ENCODE measurements at places on chromosomes 13 and 19.

DNA sequence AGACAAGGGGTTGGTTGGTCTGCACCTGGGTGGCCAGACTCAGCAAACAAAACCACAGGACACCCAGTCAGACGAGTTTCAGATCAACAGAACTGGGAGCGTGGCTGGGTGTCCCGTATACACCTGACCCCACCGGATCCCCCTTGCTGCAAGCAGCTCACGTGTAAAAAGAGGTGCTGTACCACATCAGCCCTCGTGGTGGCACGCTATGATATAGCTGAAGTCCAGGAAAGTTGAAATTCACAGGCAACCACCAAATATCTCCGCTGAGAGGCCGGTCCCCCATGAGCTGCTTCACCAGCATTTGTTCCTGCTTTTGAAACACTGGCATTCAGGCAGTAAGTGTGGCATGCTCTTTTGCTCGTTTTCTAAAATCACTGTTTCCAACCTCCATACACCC lies 92.3 kb downstream of the TUBA3C start:
- no peak for DNase-seq

- DNase-seq = no peak
These were observed 867 bp downstream of the WBP4 start for GRCh38 chr13:41061914-41062837.

- no peak for DNase-seq
These were observed 22.9 kb downstream of the CD70 start for GRCh38 chr19:6568010-6568526.

DNA sequence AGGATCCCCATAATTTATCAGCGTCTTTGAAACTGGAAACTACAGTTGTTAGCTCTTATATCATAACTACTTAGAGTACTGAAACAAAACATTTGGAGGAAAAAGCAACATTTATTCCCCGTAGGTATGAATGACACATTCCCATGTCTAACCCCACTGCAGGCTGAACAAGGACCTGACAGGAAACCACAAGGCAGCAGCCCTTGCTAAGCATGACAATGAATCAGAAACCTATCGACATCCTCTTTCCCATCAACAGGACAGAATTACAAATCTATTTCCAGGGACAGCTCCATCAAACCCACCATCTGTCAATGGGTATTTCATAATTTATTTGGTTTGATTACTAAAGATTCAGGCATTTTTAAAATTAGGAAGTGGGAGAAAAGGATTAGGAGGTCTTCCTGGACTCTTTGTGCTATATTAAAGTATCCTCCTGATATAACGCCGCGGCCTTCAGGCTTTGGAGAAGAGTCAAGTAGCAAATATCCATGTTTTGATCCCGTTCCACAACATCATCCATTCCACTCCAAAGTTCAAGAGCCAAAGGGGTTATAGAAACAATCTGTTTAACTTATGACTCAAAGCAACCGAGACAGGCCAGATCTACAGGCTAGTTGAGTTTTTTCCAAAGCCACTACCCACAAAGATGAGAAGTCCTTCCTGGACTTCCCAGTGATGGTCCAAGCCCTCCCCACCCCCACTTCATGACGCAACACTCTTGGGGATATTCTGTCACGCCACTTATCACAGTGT lies 51.1 kb downstream of the FAM216B start:
- no peak for DNase-seq

GRCh38 chr19:10112895-10113591 lies 1.6 kb downstream of the P2RY11 start:
- no peak for DNase-seq

DNA sequence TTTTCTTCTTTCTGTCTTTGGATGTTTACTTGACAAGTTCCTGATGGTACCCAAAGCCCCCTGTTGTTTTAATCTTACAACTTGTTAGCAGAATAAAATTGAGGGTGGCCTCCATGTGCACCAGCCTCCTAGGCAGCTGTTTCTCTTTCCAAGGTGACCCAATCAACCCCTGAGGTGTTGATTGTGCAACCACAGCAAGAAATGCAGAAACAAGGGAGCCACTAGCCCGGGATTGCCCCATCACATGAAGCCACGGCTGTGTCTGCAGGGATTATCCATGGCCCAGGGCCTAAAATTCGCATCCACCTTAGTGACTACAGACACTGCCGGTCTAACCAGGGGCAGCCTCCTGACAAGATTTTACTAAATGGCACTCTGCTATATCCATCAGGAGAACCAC lies 14.4 kb downstream of the CEACAM4 start:
- no peak for DNase-seq

DNA sequence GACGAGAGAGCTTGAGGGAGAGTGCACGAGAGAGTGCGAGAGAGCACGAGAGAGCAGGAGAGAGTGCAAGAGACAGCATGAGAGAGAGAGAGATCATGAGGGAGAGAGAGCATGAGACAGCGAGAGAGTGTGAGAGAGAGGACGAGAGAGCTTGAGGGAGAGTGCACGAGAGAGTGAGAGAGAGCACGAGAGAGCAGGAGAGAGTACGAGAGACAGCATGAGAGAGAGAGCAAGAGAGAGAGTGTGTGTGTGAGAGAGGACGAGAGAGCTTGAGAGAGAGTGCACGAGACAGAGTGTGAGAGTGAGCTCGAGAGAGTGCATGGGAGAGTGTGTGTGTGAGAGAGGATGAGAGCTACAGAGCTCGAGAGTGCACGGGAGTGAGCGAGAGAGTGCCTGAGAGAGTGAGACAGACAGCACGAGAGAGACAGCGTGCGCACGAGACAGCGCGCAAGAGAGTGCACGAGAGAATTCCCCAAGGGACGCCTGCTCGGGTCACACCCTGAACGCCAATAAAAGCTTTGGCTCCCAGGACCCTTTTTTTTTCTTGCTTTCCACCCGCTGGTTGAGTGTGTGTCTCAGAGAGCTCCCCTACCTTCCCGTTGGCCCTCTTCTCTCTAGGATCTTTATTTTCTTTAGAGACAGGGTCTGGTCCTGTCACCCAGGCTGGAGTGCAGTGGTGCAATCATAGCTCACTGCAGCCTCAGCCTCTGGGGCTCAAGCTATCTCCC lies 3.7 kb downstream of the CD70 start:
- no peak for DNase-seq

DNA sequence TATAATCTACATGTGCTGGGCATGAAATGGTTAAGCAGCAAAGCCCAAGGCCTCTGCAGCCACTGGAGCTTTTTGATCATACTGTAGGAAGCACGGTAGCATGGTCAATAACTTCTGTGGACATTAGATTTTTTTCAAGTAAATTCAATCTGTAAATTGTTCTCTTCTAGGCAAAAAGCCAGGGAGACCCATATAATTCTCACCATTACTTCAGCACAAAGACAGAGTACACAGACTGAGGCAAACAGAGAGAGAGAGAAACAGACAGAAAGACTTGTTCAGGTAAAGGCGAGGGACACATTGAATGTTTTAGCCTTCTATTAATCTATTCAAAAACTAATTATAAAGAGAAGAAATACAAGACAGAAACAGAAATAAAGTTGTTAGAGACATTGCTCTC lies 349.4 kb downstream of the RFC3 start:
- no peak for DNase-seq

- DNase-seq = no peak
These were observed 16.6 kb downstream of the SIGLEC8 start for GRCh38 chr19:51441410-51442390.

GRCh38 chr13:110700641-110701040 lies 5.3 kb downstream of the CARS2 start:
- DNase-seq = no peak

DNA sequence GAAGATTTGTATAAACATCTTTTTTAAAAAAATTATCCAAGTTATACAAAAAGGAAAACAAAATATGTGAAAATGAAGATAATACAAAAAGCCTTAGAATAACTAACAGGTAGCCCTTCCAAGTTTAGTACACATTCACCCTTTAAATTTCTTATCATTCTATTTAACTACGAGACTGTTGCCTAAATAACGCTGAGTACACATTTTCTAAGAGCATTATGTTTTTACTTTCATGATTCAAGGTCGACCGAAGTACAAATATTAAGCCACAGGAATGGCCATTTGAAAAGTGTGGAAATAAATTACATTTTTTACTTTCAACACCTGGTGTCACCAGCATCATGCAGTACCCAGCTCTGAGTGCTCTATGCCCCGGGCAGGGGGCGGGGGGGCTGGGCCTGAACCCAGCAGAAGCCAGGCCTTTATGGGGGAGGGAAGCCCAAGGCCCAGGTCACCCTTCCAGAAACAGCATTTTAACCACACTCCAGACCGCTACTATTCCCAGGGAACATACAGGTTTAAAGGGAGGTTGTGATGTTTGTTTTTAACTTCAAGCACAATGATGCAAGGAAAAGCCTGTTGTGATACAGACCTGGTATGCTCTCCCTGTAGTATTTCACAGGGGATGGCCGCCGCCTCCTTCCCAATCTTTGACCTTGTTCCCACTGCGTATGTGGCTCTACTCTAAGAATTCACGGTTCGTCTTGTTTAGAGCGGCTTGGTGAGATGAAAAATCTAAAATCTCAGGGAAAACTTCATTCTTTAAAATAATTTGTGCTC lies 24.0 kb downstream of the GGACT start:
- no peak for DNase-seq

DNA sequence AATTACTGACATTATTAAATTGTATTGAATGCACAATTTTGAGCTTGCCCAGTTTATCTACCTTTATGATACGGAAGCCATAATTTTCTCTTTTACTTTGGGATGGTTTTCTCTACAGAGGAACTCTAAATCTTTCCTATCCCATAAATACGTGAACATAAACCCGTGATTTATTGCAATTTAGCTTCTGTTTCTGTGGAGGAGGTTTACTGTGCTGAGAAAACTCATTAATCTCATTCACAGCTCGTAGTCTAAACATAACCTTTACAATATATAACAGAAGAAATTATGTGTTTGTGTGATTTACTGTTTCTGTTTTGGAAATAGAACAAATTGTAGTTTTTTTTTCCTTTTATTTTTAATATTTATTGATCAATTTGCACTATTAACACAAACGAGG lies 207.1 kb upstream of the PCDH9 start:
- no peak for DNase-seq

DNA sequence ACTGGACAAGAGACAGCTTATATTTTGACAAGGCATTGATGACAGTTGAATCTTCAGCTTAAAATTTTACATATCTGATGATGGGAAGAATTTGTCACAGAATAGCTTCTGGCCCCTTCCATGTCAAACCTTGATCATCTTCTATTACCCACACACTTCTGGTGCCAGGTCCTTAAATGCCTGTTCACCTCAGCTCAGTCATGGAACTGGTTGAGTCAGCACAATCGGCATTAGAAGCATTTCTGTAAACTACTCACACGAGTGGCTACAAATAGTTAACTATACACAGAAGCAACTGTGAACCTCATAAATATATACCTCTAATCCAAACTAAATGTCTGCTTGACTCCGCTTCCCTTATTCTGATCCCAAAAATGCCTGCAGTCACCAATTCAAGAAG lies 161.2 kb downstream of the FOXO1 start:
- DNase-seq = no peak

DNA sequence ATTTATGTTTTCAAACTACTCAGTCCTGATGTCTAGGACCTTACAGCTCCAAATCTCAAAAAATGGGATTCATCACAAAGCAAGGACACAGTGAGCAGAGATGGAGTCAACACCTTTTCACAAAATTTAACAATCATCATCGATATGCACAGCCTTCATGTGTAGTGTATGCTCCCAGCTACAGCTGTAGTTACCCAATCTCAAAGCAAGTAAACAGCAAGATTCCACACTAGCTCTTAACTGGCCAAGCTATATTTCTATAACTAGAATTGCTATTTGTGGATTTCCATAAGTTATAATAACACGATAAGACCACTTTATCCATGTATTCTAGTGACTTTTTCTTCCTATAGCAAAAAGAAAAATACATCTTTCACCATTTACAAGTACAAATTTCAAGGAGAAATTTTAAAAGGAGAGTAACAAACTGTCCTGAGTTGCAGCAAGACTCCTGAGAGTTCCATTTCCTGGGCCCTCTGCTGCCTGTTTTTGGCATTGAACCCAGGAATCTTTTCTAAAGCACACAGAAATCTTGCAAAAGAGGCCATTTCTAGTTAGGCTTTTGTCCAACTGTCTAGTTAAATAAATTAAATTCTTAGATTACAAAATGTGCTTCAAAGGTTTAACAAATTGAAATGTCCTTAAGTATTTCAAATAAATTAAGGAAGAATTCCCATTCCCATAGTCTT lies 460.6 kb downstream of the FGF14 start:
- DNase-seq = no peak

DNA sequence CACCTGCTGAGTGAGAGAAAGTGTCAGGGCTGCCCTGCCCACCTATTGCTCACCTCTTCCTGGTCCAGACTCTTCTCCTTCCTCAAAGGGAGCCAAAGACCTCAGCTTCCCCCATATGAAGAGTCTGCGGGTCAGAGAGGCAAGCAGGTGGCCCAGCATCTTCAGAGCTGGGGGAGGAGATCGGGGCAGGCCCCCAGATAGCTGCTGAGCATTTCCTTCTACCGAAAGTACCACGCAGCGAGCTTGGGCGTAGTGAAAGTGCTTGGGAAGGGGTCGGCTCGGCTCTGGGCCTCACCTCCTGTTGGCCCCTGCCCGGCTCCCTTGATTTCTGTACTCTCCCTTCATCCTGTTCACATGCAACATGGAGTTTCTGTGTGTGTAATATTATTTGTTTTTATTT lies 12.2 kb upstream of the ZNF536 start:
- DNase-seq = no peak

- no peak for DNase-seq
These were observed 1.5 kb upstream of the GRWD1 start for GRCh38 chr19:48444129-48444935.

DNA sequence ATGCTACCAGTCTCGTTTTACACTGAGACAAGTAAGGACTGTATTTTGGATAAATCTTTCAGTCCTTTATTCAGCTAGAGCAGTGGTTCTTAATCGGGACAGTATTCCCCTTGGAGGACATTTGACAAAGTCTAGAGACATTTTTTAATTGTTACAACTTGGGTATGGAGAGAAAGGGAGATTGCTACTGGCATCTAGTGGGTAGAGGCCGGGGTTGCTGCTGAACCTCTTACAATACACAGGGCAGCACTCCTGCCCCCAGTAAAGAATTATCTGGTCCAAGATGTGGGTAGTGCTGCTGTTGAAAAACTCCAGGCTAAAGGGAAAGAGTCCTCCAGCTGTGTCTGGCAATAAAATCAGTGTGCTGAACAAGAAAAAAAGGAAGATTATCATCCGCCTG lies 334.8 kb downstream of the SLC7A1 start:
- no peak for DNase-seq

DNA sequence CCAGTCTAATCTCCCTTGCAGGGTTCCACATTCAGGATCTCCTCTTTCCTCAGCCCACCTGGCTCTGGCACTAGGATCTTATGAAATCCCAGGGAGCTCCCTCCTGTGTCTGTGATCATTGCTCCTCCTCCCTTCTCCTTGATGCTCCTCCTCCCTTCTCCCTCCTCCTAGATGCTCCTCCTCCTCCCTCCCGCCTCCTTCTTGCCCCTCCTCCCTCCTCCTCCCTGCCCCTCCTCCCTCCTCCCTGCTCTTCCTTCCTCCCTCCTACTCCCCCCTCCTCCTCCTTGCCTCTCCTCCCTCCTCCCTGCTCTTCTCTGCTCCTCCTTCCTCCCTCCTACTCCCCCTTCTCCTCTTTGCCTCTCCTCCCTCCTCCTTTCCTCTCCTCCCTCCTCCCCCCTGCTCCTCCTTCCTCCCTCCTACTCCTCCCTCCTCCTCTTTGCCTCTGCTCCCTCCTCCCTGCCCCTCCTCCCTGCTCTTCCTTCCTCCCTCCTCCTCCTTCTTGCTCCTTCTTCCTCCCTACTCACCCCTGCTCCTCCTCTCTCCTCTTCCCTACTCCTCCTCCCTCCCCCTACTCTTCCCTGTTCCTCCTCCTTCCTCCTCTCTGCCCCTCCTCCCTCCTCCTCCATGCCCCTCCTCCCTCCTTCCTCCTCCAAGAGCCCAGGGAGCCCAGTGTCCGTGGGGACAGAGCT lies 14.9 kb upstream of the ZBTB7A start:
- no peak for DNase-seq

GRCh38 chr13:52665325-52665724 lies 12.7 kb downstream of the SUGT1 start:
- DNase-seq = no peak

Measured in putamen (tissue), 1 donor.